Uterus (tissue), 4 donors: ENCODE measurements at places on chromosomes 7 and 10. TPM values are rescaled to one million over a fixed set of nuclear protein-coding genes. Genes with fewer than 3 reads are reported as not detected.

Gene PNLIPRP2
- total RNA-seq, result not detected

Gene ANKRD30A
- total RNA-seq, result not detected

Gene GNAI1
- total RNA-seq, result 17.2 TPM

Gene CC2D2B
- 7.3 TPM for total RNA-seq

Gene FAM25C
- not detected for total RNA-seq

Gene NYAP1
- total RNA-seq, result 0.51 TPM

Gene ETV1
- 3.1 TPM for total RNA-seq

Gene PODXL
- total RNA-seq, result 38.5 TPM

Gene RAB19
- total RNA-seq, result not detected

Gene GALNT17
- total RNA-seq, result 33.8 TPM

Gene HOXA7
- 8.4 TPM for total RNA-seq

Gene C10orf71
- total RNA-seq, result not detected

Gene CCL24
- total RNA-seq, result not detected

Gene DOCK1
- 15.6 TPM for total RNA-seq

Gene CYP2C18
- not detected for total RNA-seq

Gene FAM204A
- 18.4 TPM for total RNA-seq

Gene LIPF
- not detected for total RNA-seq

Gene ANXA11
- 39.5 TPM for total RNA-seq

Gene RARRES2
- 128 TPM for total RNA-seq

Gene FXYD4
- not detected for total RNA-seq

Gene EGR2
- 1.5 TPM for total RNA-seq

Gene MICALL2
- 19.7 TPM for total RNA-seq

Gene SGCE
- total RNA-seq, result 790 TPM

Gene WDFY4
- total RNA-seq, result 0.26 TPM

Gene PRTFDC1
- 1.3 TPM for total RNA-seq

Gene TAF3
- 6.1 TPM for total RNA-seq

Gene GAD2
- not detected for total RNA-seq

Gene ZNF248
- total RNA-seq, result 25.6 TPM

Gene LRRD1
- total RNA-seq, result 0.73 TPM

Gene EN2
- 2.1 TPM for total RNA-seq

Gene PILRA
- 3.8 TPM for total RNA-seq

Gene LBX1
- not detected for total RNA-seq

Gene HGF
- total RNA-seq, result 16.6 TPM

Gene AKR1C3
- total RNA-seq, result 35.6 TPM

Gene HECW1
- total RNA-seq, result not detected

Gene CHCHD1
- 7.1 TPM for total RNA-seq

Gene SPDYE11
- not detected for total RNA-seq

Gene GIMAP5
- total RNA-seq, result 103 TPM

Gene TRPV6
- not detected for total RNA-seq

Gene ERVW-1
- not detected for total RNA-seq

Gene LDB3
- 0.97 TPM for total RNA-seq
